ENCODE measurements at places on chromosomes 4 and X.

DNA sequence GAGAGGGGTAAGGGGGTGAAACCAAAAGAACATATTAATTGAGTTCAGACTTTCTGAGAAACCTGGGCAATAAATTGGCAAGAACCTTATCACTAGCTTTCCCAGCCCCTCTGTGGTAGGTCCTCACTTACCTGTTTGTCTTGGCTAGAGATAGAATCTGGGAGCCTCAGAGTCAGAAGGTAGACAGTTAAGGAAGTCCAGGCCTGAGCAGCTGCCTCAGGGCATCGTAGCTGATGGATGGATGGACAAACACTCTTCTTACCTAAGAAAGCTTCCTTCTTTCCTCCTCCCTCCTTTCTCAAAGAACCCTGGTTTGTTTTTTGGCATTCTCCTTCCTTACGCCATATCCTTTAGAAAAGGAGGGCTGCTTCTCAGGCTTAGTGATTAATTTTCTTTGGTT, 24.4 kb downstream of the FRAS1 start:
- DNase-seq, result no peak

DNA sequence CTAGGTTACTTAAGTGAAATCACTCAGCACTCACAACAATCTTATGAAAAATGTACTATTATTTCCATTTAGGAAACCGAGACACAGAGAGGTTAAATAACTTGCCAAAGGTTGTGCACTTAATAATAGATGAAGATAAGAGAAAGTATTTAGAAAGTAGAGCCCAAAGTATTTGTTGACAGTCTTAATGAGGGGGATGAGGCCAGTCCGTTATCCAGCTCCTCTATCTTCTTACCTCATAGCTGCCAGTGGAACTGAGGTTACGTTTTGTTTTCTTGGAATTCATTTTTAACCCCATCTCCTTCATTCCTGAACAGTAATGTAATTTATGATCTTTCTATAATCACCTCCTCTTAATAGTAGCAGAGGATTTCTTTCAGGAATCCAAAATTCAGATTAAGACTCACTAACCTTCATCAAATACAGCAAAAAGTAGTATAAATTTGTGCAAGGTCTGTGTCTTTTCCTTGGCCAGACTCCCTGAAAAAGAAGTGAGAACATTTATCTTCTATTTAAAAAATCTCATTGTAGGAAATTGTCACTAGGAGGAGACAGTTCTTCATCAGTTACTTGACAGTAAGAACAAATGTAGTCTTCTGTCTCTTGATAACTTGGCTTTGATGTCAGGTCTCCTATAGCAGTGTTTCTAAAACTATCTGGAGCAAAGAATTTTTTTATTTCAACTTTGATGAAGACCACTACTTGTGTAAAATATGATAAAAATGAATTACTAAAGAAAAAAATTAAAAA, 35.5 kb downstream of the F8 start:
- DNase-seq, result no peak

DNA sequence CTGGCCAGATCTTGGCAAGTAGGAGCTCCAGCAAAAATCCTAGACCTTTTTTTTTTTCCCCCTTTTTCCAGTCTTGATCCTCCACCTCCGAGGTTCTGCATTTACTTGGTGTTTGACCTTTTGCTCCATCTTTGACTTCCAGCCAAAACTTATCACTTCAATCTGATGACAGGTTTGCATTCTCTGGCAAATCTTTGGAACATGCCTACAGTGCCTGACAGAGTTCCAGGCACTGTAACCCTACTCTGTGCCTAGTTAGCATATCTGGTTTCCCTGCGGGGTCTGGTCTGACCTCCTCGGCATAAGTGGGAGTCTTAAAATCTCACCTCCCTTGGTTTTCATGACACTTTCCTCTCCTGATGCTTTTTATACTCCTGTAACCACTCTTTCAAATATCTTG, 39.4 kb upstream of the NR3C2 start:
- DNase-seq, result no peak

- no peak for DNase-seq
These were observed 113.8 kb downstream of the ADRA2C start for GRCh38 chr4:3879681-3880614.

DNA sequence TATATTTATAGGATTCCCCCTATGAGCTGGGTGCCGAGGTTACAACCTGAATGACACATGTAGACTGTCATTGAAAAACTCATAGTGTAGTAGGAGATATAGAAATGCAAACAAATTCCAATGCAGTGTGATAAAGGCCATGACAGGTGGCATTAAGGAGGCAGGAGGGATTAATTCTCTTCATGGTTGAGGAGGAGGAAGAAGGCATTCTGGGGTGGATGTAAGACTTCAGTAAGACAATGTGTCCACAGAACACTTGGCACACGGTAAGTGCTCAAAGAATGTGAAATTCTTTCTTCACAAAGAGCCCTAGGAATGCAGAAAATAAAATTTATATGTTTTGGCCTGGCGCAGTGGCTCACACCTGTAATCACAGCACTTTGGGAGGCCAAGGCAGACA, 136.5 kb downstream of the RBM47 start:
- no peak for DNase-seq

DNA sequence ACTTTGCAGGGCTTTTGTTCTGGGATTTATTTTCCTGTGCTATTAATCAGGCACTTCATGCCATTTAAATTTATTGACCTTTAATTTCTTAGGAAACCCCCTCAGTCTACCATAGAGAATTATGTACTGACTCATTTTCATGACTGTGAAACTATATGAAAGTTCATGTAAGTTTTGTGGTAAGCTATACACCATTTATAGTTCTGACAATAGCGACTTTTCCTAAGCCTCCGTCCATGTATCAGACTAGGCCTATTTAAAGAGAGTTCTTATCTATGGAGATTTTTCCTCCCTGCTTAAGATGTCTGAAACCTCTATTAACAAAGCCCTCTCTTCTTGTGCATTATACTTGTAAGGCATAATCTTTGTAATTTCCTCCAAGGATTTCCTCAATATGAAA, 111.6 kb downstream of the AFF2 start:
- DNase-seq, result no peak

DNA sequence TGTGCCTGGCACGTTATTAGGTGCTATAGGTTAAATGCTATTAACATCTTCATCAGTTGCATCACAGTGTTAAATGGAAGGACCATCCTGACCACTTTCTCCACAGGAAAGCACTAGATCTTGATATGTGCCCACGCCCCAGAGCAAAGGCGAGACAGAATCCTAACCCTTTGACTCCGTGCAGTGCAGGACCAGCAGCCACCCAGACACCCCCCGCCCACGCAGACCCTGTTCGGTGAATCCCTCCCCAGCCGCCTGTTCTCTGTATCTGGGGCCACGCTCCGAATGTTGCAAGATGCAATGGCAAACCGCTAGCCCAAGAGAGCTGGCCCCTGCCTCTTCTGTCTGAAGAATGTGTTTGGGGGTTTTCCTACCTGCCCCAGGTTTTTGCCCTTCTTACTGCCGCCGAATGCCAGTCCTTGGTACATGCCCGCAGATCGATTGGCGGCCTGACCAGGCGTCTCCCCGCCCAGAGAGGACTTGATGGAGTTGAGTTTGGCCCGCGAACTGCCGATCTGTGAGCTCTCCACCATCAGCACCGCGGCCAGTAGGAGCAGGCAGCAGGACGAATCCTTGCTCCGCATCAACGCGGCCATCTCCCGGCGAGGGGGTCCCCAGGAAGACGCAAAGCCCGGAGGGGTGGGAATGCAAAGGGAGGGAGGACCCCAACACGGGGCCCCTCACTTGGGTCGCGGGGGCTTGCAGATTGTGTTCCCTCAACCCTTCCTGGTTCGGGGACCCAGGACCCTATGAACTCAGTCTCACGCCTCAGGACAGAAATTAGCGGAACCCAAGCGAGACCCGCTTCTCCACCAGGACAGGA, 906 bp downstream of the DKK2 start:
- no peak for DNase-seq

DNA sequence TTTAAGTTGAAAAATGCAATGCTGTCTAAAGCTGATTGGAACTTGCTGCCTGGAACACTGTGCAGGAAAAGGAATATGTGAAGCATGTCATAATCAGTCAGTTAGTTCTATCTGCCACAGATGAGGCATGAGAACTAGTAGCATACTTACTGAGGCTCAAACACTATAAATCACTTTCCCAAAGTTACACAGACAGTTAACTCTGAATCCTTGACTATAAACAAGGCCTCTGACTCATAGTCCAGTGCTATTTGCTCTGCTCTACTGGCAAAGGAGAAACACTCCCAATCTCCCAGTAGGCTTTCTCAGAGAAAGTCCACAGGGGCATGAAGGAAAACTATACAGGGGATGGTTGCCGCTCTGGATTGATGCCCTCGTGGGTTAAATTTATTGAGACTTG, 2078.4 kb upstream of the TENM3 start:
- no peak for DNase-seq

- DNase-seq, result peak; percentile 14
These were observed 48.3 kb downstream of the STBD1 start for GRCh38 chr4:76354517-76355473.

GRCh38 chr4:12884846-12885796, 599.0 kb downstream of the RAB28 start:
- no peak for DNase-seq

GRCh38 chr4:173493041-173493440, 37.0 kb downstream of the HAND2 start:
- no peak for DNase-seq

DNA sequence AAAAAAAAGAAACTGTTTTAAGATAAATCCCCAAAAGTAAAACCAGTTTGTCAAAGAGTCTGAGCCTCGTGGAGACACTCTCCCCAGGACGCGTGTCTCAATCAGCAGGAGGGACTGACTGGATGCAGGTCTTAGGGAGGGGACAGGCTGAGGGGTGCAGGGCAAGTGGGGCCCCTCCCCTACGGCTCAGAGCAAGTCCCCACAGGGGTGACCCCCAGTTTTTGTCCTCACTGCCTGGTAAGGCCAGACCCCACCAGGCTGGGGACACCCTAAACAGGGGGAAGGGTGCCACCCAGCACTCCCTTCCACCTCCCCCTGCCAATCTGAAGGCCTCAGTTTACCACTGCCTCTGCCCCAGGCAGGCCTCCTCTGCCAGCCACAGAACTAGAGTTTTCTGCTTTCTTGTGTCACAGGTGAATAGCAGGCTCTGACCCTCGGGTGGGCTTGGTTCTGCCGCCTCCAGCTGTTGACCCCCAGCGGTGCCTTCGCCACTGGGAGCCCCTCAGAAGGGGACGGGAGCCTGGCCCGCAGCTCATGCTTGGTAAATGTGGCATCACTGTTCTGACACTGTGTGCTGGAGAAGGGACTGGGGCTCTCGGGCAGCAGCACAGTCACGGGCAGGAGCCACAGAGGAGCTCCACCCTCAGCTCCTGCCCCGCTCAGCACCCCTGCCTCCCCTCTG, 69.8 kb upstream of the MXD4 start:
- no peak for DNase-seq

DNA sequence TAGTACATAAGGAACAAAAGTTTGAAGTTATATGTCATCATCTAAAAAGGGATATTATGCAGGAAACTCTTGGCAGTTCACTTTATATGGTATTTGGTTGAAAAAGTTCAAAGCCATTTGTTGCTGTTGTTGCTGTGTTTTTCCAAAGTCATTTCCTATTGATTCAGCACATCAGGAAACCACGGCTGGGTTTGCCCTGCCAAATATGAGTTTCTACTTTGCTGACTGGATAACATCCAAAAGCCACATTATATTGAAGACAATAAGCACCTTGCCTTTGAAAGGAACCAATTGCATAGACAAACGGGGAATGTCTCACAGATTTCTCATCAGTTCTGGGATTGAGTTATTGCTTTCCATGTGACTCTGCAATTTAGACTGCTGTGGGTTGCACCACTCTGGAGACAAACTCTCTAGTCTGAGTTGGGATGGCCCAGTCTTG, 206.1 kb downstream of the SLC39A8 start:
- DNase-seq, result no peak

GRCh38 chrX:43504394-43504793, 151.7 kb upstream of the MAOA start:
- no peak for DNase-seq

DNA sequence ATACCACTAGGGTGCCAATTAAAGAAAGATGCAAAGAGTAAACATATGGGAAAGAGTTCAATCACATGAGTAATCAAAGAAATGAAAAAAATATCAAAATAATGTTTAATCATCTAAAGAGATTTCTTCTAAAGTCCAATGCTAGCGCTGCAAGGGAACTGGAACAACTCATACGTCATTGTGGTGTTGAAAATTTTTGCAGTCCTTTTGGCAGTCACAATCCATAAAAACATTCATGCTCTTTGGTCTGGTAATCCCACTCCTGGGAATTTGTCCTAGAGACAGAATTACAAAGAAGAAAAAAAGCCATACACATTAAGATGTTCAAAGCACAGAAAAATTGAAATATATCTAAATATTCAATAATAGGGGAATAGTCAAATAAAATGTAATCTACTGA, 4.6 kb downstream of the P2RY4 start:
- DNase-seq, result no peak

DNA sequence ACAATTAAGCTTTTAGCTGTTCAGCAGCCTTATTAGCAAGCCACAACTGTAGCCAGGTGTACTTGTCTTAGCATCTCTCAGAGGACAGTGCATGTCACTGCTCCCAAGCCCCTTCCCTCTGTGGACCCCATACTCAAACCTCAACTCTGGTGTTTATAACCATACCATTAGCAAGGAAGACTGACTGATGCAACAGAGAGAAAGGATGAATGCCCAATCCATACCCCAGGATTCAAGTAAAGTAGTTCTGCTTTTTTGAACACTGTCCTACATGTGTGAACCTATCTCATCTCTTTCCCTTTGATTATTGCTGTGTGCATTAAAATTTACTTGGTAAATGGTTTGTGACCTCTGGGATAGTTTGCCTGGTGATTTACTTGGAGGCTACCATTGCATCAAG, 22.8 kb upstream of the CYBB start:
- DNase-seq, result no peak

DNA sequence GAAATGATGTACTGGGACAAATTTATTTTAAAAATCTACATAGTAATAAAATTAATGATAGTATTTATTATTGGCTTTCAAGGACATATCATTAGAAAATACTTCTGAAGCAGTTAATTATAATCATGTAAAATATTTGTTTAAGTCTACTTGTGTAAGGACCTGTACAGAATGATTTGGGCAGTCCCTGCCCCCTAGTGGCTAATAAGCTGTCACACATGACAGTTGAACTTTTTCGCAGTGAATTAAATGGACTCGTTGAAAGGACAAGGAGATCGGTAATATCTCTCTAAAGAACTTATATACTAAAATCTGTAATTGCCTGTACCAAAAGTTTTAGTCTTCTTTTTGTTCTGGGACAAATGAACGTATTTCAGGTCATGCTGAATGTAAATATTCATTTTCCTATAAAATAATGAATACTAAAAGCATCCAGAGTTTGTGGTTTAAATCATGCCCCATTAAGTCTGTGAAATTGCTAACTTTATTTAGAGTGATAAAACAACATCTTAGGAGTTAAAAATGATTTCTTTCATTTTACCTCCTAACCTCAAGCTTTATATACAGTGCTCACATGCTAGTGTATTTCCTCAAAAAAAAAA, 13.6 kb downstream of the EXOC1 start:
- no peak for DNase-seq

DNA sequence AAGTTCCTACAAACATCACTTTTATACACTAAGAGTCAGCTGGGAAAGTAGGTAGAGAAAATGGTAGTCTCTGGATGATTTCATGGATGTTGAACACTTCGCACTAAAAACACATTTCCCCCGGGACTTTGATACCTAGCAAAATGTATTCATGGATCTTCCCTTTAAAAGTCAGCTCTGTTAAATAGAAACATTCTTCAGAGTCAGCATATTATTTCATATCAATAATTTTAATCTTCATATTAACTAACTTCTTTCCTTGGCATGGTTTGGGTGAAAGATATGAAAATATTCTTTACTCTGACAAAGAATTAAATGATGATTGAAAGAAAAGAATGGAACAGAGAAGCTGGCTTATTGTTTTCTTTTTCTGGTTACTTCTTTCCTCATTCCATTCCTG, 185.5 kb downstream of the NDST4 start:
- no peak for DNase-seq

GRCh38 chrX:7083468-7084396, 63.8 kb upstream of the STS start:
- DNase-seq, result peak; percentile 63

All from activated T-helper 1 cell treated with anti-CD3 and anti-CD28 coated beads, Interleukin-12 subunit alpha, Interleukin-12 subunit beta, Interleukin-2, Interleukin-4 antibody, amounts not matched to agents 30 ng/mL and 10 ng/mL and 1 ng/mL, durations not matched to agents 14 hours and 24 hours and 36 hours (primary cell).